ENCODE measurements at places on chromosomes 12 and 14. TPM values are rescaled to one million over a fixed set of nuclear protein-coding genes. Genes with fewer than 3 reads are reported as not detected.

The ABHD12B gene
- total RNA-seq = not detected

The CEP128 gene
- 2.6 TPM for total RNA-seq

The MSI1 gene
- not detected for total RNA-seq

The NELL2 gene
- 0.35 TPM for total RNA-seq

The A2M gene
- 74.4 TPM for total RNA-seq

The DEGS2 gene
- not detected for total RNA-seq

The AP1G2 gene
- 36.8 TPM for total RNA-seq

The FOXA1 gene
- 0.44 TPM for total RNA-seq
